Stimulated activated CD4-positive, alpha-beta T cell treated with anti-CD3 and anti-CD28 coated beads, Interleukin-4, amount 100 ng/mL, for 48 hours (primary cell): ENCODE measurements at places on chromosomes 7 and 10.

DNA sequence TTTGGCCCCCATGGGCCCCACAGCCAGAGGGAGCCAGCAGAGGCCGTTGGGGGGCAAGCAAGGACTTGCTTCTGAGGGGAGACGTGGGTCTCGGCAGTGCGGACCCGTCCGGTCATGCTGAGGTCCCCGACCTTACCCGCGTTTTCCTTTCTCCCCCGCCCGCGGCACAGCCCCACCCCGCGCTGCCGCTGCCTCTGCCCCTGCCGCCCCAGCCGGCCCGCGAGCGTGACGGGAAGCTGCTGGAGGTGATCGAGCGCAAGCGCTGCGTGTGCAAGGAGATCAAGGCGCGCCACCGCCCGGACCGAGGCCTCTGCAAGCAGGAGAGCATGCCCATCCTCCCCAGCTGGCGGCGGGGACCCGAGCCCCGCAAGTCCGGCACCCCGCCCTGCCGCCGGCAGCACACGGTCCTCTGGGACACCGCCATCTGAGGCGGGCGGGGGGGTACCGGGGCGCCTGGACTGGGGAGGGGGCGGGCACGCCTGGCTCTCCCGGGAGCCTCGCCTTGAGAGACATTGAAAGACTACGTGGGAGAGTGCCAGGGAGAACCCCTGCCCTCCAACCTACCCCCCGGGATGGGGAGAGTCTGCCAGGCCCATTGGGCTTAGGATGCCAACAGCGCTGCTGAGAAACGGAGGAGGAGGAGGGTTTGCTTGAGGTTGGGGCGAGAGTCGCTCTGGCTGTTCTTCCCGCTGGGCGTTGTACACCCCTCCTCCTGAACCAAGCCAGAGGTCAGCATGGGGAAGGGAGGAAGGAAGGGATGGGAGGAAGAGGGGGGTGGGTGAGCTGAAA is 9.9 kb downstream of the NYAP1 start:
- DNase-seq: peak; percentile 57

DNA sequence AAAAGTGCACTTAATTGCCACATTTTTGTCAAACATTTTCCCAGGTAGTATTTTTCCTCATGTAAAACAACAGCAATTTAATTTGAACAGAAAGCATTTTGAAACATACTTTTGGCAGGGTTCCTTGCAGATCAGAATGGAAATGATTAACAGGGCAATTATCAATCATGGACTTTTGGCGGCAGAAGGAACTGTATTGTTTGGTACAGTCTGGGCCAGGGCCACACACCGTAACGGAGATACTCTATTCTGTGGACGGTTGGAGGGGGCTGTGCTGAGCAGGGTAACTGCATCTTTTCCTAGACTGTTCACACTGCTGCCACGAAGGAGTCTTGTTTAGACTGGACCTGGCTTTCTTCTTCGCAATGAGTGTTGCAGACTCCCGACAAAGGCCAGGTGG is 62.3 kb downstream of the EGFR start:
- no peak for DNase-seq

- DNase-seq: no peak
Measured at GRCh38 chr7:132066761-132067171, 509.5 kb downstream of the PLXNA4 start.

- DNase-seq: no peak
Measured at GRCh38 chr7:184294-185264, 7.8 kb upstream of the FAM20C start.

- DNase-seq: no peak
Measured at GRCh38 chr7:148242294-148242821, 348.2 kb upstream of the C7orf33 start.

GRCh38 chr7:77783111-77783510 is 15.1 kb downstream of the TMEM60 start:
- DNase-seq: no peak

DNA sequence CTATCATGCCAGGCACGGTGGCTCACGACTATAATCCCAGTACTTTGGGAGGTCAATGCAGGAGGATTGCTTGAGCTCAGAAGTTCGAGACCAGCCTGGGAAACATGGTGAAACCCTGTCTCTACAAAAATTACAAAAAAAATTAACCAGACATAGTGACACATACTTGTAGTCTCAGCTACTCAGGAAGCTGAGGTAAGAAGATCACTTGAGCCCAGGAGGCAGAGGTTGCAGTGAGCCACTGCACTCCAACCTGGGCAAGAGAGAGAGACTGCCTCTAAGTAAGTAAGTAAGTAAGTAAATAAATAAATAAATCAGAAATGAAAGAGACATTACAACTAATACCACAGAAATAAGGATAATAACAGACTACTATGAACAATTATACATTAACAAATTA is 36.2 kb downstream of the PDLIM1 start:
- DNase-seq: no peak

DNA sequence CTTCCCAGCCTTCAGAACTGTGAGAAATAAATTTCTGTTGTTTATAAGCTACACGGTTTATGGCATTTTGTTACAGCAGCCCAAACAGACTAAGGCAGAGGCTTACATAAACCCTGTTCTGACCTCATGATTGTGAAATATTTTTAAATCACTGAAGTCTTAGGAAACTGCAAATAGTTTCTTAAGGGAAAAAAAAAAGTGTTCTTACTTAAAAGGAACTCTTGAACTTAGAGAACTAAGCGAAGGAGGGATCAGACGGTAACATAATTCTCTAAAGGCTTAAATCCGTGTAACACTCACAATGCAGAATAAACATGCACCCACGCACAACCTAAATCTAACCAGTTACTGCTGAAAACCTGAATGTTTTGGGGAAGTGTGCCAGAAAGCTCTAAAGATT is 749.1 kb upstream of the LRRTM3 start:
- DNase-seq: no peak
